Motor neuron (in vitro differentiated cells): ENCODE measurements at places on chromosomes 3 and 15. TPM values are rescaled to one million over a fixed set of nuclear protein-coding genes. Genes with fewer than 3 reads are reported as not detected.

- no peak for ATAC-seq
Observed at GRCh38 chr3:53519065-53519709, 24.8 kb downstream of the CACNA1D start.

Gene UQCRC1
- 273 and 306 TPM in 2 replicates for total RNA-seq

DNA sequence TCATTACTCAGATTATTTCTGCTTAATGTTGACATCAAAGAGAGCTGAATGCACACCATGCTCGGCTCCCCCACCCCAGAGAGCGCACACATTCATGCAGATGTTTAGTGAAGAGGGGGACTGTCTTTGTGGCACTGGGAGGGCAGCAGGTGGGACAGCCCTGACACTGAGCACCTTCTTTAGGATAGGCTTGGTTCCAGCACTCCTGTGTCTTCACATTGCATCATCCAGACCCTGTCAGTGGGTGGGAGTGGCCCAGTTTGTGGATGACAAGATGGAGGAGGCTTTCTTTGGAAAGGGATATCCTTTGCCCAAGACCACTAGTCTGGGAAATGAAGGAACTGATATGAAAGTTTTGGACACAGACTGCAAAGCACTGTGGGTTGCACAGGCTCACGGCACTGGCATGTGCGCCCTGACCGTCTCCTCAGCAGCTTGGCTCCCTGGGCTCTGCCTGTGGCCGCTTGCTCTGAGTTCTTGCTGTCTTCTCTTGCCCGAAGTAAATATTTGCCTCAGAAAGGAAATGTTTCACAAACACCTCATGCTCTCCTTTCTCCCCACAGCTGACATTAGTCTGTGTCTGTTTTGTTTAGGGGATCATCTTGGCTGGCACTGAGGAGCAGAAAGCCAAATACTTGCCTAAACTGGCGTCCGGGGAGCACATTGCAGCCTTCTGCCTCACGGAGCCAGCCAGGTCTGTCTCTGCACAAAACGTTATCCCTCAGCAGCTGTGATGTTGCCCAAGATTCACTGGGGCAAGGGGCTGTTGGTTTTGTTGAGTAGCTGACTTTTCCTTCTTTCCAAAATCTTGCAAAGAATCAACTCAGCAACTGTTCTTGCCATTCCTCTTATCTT, 16.6 kb downstream of the ACAD9 start:
- ATAC-seq: peak; percentile 89

DNA sequence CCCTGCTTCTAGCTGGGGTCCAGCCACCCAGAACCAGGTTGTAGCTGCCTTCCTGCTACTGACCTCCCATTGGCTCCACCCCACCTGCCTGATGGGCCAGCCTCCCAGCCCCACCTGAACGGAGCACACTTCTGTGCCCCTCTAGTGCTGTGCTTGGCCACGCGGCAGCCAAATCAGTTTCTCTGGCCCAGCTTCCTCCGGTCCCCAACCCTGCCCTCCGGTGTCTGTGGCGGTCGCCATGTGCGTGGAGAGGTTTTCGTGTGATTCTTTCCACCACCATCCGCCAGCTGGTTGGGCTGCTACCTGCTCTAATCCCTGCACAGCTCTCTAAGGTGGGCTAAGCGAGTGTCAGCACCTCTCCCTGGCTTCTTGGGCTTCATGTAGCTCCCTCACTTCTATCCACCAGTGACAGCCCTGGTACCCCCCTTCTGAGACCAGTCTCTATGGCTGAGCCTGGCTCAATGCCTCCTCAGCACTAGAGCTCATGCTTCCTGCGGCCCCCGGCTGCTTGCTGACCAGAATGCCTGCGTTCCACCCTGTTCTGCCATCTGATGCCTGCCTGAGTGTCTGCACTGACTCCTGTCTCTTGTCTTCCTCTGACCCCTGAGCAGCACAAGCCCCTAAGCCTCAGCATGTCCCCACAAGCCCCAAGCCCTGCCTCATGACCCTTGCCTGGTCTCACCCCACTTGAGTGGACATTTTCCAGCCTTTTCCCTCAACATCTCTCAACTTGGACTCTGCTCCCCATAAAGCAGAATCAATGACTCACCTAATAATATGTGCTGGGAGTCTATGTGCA, 23.2 kb upstream of the MAGEF1 start:
- ATAC-seq: no peak

DNA sequence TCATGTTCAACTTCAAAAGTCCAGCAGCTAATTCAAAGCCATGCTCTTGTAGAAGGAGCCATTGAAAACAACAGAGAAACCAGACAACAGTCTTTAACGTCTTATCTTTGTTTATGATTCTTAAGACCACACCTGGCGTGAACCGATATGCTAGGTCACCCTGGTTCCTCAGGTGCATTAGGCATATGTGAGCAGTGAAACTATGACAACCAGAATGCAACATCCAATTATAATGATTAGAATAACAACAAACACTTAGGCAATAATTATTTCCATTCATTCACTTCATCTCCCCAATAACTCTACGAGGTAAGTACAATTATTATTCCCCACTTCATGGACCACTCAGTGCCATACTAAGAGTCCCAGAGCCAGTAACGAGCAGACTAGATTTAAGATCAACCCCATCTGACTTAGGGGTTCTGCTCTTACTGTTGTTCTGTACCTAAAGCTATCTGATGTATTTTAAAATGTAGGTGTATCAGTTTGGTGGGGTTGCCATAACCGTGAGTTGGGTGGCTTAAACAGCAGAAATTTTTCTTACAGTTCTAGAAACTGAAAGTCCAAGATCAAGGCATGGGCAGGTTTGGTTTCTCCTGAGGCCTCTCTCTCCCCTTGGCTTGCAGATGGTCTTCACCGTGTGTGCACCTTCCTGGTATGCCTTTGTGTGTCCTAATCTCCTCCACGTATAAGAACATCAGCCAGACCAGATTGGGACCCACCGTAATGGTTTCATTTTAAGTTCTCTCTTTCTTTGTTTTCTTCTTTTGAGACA, 997.8 kb upstream of the CFAP20DC start:
- no peak for ATAC-seq

DNA sequence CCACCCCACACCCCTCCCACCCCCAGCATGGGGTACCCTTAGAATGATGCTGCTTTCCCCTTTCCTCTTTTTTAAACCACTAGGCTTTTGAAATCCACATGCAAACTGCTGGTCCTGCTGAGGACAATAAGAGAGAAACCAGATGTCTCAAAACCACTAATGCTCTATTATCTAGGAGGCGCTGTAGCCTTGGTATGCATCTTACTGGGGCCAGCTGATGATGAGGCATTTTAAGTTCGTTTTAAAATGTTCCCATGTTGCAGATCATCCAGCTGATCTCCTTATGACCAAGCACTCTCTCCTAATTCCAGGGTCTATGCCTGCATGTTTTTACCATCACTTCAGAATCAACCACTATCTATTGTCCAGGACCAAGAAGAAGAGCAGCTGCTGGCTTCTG, 1.3 kb downstream of the NME9 start:
- ATAC-seq: no peak

GRCh38 chr3:186121278-186121677, 12.4 kb upstream of the ETV5 start:
- ATAC-seq: no peak

GRCh38 chr3:139935866-139936817, 1.2 kb downstream of the CLSTN2 start:
- peak; percentile 21 for ATAC-seq

DNA sequence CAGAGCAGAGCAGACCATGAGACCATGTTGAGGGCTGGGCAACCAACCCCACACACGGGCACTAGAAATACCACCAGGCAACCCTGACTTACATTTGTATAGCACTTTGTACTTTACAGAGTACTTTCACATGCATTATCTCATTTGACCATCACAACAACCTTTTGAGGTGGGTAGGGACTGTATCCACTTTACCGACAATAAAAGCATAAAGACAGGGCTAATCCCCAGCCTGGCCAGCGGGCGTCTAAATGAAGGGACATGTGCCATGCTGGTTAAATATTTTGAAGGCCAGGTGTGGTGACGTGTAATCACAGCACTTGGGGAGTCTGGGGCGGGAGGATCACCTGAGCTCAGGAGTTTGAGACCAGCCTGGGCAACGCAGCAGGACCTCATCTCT, 23.6 kb downstream of the RASGRP1 start:
- ATAC-seq: no peak

- ATAC-seq: no peak
Observed at GRCh38 chr15:96042734-96043224, 287.7 kb upstream of the NR2F2 start.

Gene TM4SF4
- 1.3 and 3.2 TPM in 2 replicates for total RNA-seq

Gene SPTSSB
- 11.4 and 13.3 TPM in 2 replicates for total RNA-seq

DNA sequence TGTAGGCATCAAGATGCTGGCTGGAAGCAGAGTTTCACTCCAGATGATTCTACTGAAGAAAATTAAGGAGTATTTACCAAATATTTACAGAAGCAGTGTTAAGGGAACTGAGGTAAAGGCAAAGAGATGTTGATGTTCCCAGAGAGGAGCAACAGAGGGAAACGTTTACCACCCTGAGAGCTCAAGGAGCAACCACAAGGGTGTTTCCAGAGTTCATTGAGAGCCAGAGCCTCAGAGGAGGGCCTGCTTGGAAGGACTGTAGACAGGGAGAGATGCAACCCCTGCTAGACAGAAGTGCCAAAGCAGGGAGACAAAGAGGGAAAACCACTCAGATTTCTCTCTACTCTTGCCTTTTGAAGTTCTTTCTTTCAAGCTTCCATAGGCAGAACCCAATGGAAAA, 474.5 kb downstream of the RBMS3 start:
- no peak for ATAC-seq

GRCh38 chr3:4664412-4664811, 171.3 kb downstream of the ITPR1 start:
- ATAC-seq: no peak

DNA sequence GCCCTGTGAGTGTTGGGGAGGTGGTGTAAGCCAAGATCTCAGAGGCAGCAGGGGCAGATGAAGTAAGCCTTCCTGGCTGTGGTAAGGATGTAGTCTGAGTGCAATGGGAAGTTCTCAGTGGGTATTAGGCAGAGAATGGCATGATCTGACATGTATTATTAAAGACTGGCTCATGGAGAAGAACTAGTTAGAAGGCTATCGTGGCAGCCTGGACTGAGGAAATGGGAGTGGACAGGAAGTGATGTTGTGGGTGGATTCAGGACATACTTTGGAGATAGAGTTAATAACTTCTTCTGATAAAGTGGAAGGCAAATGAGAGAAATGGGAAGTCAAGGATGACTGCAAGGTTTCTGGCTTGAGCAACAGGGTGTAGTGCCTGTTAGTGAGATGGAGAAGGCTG, 250.9 kb upstream of the CFAP20DC start:
- ATAC-seq: no peak

DNA sequence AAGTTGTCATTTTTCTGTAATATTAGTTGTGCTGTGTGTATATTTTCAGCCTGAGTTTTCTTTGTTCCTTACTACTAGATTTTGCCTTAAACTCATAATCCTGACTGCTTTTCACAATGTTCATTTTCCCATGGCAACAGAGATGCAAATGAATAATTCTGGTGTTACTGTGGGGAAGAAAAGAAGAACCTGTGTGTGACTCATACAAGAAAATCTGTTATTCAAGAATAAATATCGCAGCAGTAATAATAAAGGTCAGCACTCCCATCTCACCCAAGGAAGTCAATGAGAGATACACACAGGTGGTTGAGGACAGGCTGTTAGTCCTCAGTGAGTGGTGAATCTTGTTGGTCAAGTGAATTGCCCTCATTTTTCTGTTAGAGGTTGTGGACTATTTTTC, 656.6 kb upstream of the NAALADL2 start:
- ATAC-seq: no peak

Gene BCL2A1
- 0.65 and 0.92 TPM in 2 replicates for total RNA-seq

DNA sequence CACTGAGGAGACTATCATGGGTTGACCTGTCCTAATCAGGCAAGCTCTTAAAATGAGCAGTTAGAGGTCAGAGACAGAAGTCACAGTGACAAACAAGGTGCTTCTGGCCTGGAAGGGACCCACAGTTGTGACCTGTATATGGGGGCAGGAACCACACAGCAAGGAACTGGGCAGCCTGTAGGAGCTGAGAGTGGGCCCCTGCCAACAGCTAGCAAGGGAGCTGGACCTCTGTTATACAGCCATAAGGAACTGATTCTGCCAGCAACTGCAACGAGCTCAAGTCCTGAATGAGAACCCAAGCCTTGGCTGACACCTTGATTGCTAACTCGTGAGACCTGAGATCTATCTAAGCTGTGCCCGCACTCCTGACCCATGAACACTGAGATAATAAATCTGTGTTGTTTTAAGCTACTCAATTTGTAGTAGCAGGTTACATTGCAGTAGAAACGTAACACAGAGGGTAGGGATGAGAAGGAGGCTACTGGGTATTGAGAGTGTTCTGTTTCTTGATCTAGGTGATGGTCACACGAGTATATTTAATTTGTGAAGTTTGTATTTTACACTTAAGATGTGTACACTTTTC, 44.5 kb upstream of the MAGI1 start:
- ATAC-seq: peak; percentile 62

Gene GRK7
- not detected in 2 replicates for total RNA-seq

Gene AGTR1
- total RNA-seq: 30.1 and 35.3 TPM in 2 replicates

DNA sequence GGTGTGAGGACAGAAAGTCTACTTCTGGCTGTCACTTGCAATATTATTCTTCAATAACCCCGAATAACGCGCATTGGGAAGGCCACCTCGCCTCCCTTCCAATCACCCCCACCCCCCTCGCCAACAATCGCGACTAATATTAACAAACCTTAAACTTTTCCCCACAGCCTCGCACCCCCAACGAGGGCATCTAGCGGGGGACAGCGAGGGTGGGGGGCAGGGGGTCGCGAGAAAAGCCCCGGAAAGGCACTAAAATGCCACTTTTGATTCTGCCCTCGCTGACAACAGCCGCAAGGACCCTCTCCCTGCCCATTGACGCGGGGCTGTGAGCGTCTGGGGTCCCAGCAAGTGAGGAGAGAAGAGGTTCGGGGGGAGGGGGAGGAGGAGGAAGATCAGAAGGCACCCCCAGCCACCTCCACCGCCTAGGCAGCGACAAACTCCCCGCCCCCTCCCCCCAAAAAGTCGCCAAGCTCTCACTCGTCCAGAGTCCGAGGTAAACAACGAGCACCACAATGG, 868 bp downstream of the SATB1 start:
- peak; percentile 0 for ATAC-seq

Gene CFAP20DC
- 1.1 and 2.2 TPM in 2 replicates for total RNA-seq

Gene TM6SF1
- 3.8 and 4.3 TPM in 2 replicates for total RNA-seq

Gene VIPR1
- total RNA-seq: 0.27 and 1.4 TPM in 2 replicates

GRCh38 chr3:118229196-118229595, 805.5 kb downstream of the IGSF11 start:
- no peak for ATAC-seq

DNA sequence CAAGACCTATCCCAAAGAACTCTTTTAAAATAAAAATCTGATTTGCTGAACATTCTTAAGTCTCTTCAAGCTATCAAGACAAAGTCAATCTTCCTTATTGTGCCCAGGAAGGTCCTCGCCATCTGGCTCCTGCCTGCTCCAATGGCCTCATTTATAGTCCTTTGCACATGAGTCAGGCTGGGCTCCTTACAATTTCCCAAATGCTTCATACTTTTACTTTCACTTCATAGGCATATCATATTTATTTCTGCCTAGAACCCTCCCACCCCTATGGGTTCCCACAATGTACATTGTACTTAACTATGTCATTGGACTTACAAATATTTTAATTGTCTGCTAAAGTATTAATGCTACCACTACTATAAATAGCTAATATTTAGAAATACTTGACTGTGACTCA, 9.1 kb downstream of the THRB start:
- no peak for ATAC-seq

GRCh38 chr15:37900326-37901221, 33.9 kb upstream of the TMCO5A start:
- ATAC-seq: no peak
